ENCODE measurements at places on chromosomes 16 and 17.

DNA sequence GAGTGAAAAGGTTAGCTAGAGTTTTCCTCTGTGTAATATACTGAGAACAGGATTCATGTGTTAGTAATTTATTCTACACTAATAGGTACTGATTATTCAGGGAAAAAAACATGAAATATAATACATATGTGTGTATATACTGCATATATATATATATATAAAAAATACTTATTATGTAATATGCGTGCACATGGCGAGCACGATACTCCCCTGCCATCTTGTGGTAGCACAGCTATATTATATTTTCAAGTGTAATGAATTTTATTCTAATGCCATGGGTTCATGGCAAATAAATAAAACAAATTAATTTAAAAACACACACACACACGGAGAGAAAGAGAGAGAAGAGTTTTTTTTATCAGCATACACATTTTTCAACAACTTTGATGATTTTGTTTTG is 460.6 kb downstream of the KCNJ2 start:
- DNase-seq, result peak; percentile 12

- no peak for DNase-seq
These were observed 1.4 kb upstream of the TENT4B start for GRCh38 chr16:50151756-50152155.

- no peak for DNase-seq
These were observed 343.0 kb upstream of the CDH5 start for GRCh38 chr16:66023481-66023880.

GRCh38 chr16:11136600-11136999 is 119.4 kb downstream of the SOCS1 start:
- DNase-seq, result no peak

Measured in hippocampal formation (tissue), 2 donors.